Stimulated activated CD4-positive, alpha-beta T cell treated with anti-CD3 and anti-CD28 coated beads, Interleukin-1b, Interleukin-23, amount 100 ng/mL, for 24 hours (primary cell): ENCODE measurements at places on chromosomes 13 and 19.

DNA sequence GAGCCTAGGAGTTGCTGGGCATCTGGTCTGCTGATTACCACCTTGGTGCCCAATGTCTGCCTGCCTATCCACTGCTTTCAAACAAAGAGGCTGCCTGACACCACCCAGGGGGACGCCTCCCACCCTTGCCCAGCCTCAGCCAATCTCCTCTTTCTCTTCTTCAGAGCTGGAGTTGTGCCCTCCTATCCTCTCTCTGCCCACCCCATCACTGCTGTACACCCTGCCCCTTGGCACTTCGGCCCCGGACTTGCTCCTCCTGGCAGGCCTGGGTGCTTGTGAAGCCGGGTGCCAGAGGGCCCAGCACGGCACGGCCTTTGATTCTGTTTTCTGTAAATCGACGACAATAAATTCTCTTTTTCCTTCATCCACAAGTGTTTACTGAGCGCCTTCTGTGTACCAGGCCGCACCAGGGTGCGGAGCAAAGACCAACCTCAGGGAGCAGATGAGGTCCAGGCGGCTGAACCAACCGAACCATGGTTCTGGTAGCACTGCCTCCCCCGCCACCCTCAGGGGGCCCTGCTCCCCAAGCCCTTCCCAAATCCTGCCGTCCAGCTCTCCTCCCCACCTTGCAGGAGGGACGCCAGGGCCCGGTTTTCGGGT lies 5.0 kb downstream of the RNF225 start:
- DNase-seq: no peak

DNA sequence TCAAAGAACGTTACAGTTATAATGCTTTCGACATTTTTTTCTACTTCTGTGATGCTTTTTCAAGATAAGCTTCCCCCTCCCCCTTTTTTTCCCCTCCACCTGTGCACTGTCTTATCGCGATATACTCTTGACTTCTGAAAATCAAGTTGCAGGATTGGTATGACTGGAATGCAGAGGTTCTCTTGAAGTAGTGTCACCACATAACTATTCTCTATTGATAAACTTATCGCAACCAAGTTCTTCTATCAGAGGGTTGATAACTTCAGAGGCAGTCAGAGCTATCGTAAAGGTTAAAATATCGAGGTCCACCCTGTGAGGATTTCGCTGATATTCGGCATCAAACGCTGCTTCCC lies 820 bp downstream of the EID2 start:
- no peak for DNase-seq

- DNase-seq: peak; percentile 75
Measured at GRCh38 chr19:8252922-8253589, 43.9 kb downstream of the CERS4 start.

- DNase-seq: no peak
Measured at GRCh38 chr19:15419413-15420025, 731 bp upstream of the AKAP8L start.

DNA sequence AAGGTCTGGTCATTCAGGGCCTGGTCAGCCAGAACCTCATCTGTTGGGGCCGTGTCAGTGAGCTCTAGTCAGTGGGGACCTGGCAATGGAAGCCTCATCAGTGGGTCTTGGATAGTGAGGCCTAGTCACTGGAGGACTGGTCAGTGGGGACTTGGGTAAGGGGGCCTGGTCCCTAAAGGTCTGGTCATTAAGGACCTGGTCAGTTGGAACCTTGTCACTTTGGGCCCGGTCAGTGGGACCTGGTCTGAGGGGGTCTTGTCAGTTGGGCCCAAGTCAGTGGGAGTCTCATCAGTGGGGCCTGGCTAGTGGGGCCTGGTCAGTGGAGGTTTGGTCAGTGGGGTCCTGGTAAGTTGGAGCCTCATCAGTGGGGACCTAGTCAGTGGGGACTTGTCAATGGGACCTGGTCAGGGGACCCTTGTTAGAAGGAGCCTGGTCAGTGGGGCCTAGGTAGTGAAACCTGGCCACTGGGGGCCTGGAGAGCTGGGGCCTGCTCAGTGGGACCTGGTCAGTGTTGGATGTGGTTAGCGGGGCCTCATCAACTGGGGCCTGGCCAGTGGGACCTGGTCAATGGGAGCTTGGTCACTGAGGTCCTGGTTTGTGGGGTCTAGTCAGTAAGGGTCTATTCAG lies 43.7 kb upstream of the TPM4 start:
- no peak for DNase-seq

DNA sequence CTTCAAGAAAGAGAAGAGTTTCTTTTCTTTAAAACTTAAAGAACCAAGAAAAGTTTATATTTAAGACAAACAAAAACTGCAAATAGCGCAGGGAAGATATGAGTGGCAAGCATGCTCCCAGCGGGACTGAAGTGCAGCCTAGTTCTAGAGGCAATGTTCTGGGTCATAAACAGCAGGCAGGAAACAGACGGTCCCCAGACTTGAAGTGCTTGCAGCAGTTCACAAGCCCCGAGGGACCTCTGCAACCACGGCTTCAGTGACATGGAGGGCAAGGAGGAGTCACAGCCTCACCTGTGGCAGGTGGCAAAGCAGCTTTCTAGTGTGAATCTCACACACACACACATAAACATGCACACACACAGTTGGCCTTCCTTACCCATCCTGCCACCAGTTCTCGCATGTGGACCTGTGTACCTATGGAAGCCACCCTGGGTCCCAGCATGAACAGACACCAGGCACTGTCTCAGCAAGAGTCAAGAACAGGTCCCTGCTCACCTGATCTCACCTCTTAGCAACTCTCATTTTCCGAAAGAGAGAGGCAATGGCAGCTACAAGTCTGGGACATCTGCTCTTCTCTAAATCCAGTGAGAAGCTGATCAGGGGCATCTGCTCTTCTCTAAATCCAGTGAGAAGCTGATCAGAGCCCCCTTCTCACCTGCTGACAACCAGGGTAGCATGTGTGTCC lies 162.0 kb downstream of the EFNB2 start:
- DNase-seq: no peak

GRCh38 chr19:41612483-41612882 lies 14.4 kb downstream of the CEACAM4 start:
- DNase-seq: no peak

DNA sequence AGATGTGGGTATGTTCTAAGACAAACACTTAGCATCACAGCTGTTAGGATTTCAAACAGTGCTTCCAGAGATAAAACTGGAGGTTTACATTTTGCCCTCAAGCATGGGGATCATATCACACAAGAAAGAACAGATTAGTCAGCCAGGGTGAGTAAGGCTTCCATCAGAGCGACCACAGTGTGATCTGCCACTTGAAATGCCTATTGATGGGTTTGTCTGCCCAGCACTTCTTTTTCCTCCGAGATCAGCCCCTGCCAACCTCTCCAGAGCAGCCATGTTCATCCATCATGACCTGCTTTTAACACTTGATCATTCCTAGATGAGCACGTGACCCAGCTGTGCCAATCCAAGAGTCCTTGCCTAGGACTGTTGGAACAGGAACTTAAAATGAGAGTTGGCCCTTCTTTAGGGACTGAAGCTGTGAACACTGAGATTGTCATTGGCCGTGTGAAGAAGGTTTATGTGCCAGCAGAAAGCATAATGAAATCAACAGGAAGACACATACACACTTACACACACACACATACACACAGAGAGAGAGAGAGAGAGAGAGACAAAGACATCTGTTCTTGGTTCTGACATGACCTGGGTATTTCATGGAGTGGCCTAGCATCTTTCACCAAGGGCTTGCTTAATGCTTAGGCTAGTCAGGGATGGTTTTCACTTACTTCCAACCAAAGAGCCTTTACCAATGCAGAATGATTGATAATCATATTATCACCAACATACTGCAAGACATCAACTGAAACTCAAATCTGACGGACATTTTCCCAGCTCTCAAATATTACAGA lies 5.2 kb upstream of the CEBPG start:
- no peak for DNase-seq

GRCh38 chr19:6801485-6802086 lies 29.1 kb downstream of the VAV1 start:
- DNase-seq: peak; percentile 69

DNA sequence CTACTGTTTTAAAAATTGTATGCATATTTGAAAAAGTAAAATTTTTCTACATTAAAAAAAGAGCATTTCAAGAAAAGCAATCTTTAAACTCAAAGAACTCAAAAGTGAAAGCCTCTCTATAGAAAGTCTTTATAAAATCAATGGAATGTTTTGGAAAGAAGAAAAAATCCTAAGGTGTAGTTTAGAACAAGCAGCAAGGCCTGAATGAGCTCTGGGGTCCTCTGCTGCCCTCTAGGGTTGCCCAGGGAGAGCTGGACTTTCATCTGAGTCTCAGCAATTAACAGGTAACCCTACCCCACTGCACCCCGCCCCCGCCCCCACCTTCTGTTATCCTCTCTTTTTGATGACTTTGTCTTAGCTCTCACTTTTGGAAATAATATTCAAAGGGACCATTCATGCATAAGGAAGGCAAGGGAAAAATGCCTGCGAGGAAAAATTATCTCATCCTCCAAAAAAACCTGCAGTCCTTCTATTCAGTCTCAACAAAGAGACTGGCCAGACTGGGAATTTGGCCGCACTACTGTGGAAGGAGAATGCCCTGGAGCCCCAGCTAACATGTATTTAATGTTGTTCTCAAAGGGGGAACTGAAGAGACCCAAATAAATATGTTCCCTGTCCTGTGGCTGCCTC lies 24.1 kb downstream of the SLC25A30 start:
- DNase-seq: no peak

DNA sequence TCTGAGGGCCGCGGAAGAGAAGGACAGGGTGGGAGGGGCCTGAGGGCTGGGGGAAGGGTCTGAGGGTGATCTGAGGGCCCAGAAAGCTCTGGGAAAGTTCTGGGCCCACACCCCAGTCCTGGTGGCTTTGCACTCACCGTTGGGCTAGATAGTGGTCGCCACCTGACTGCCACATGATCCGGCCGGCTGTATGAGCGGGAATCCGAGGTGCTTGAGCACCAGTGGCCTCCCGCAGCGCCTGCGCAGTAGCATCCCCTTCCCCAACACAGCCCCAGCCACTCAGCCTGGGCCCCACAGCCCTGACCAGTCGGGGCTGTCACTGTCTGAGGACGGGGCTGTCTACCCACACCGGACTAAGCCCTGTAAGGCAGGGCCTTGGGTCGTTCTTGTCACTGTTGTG lies 15.0 kb downstream of the PRODH2 start:
- no peak for DNase-seq

GRCh38 chr13:29435125-29435911 lies 160.2 kb downstream of the SLC7A1 start:
- DNase-seq: no peak

DNA sequence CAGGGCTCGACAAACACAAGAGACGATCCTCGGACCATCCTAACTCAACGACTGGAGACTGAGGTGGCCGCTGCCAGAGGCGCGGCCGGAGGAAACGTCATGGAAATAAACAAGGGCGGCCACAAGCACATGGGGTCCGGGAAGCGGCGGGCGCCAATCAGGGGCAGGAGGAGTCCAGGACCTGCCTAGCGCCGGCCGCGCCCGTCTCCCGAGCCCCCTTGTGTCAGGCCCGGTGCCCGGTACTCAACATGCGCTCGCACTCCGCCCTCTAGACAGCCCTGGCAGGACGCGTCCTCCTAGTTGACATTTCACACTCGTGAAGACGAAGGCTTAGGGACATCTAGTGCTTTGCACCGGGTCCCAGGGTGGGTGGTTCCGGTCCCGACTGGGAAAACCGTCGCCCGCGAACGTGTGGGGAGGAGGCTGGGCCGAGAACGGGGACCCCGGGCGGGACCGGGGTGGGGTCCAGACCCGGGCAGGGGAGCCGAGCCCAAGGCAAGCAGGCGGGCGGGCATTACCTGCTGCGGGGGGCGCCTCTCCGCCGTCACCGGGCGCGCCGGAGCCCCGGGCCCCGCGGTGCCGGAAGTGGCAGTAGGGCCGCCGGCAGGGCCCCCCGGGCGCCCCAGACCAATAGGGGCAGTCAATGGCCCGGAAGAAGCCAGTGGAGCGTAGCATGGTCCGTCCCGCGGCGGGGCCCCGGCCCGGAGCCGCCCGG lies 442 bp downstream of the REXO1 start:
- no peak for DNase-seq
